Foreskin keratinocyte (primary cell): ENCODE measurements at places on chromosomes 4 and X.

GRCh38 chr4:177446586-177446985 is 4.3 kb upstream of the AGA start:
- no peak for DNase-seq

DNA sequence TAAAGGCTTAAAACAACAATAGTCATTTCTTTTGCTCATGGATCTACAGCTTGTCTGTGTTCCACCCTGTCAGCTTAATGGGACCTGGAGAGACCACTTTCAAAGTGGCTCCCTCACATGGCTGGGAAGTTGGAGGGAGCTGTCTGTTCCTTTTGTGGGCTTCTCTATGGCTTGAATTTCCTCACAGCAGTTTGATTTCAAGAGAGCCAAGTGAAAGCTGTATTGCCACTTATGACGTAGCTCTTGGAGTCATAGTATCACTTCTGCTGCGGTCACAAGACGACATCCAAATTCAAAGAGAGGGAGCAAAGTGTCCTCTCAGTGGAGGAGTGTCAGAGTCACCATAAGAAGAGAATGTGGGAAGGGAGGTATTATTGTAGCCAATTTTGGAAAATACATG is 22.7 kb upstream of the ACSL1 start:
- DNase-seq, result no peak

GRCh38 chr4:95265814-95266740 is 282.7 kb downstream of the UNC5C start:
- DNase-seq, result no peak

DNA sequence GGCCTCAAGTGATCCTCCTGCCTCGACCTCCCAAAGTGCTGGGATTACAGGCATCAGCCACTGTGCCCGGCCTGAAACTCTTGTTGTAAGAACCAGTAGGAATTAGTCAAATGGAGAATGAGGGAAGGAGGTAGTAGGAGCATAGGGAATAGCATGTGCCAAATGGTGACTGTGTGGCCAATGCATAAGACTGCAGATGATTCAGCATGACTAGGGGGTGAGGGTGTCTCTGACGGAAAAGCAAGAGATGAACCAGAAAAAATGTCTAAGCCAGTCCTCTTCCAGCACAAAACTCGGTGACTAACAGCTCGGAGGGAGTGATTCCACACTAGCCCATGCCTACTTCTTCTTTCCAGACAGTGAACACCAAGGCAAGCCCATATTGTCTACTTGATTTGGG is 58.2 kb upstream of the DUSP21 start:
- DNase-seq, result peak; percentile 58

DNA sequence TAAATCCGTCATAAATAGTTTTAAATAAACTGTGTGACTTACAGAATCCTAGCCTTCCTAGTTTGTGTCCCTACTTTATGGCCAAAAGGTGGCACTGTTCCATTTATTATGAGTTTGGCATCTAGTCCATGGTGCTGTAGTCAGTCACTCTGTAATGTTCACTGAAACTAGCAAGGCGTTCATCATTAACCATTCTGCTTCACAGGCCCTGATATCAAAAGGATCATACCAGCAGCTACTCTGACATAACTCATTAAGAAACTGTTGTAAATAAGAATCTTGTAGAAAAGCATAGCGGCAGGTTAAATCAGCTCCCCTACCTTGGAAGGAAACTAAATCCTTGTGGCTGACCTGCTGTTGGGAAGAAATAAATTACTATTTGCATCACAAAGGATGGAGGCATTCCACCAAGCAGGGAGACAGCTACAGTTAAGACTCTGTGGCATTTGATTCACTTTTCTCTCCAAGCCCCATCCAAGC is 919.6 kb upstream of the DIAPH2 start:
- no peak for DNase-seq

DNA sequence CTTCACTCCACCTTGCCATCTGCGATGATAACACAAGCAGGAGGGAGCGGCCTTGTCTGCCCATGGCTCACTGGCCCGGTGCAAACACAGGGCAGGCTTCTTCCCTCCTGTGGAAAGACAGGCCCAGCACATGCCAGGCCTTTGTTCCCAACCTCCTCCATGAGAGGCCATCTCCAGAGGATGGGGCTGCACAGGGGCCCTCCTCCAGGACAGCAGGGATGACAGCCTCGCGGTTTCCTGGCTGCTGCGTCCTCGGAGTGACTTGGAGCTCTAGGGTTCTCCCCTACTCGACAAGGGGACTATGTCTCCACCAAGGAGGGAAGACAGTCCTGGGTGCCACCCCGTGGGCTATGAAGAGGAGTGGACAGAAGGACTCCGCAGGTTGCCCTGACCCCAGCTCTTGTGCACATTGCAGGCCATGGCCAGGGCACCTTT is 21.8 kb downstream of the RNF212 start:
- no peak for DNase-seq

GRCh38 chr4:87565746-87566145 is 36.6 kb upstream of the SPARCL1 start:
- no peak for DNase-seq

DNA sequence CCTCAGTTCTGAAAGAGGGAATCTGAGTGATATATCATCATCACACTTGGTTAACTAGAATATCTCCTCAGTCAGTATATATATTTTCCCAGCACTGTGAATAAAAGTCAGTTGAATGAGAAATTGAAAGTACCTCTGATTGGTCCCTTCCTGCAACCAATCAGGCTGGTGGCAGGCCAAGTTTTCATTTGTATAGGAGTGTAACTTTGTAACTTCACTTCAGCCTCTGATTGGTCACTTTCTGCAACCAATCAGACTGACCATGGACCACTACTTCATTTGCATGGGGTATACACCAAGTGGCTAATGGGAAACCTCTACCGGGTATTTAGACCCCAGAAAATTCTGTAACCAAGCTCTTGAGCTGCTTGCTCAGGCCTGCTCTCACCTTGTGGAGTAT is 2.0 kb upstream of the PGK1 start:
- no peak for DNase-seq

DNA sequence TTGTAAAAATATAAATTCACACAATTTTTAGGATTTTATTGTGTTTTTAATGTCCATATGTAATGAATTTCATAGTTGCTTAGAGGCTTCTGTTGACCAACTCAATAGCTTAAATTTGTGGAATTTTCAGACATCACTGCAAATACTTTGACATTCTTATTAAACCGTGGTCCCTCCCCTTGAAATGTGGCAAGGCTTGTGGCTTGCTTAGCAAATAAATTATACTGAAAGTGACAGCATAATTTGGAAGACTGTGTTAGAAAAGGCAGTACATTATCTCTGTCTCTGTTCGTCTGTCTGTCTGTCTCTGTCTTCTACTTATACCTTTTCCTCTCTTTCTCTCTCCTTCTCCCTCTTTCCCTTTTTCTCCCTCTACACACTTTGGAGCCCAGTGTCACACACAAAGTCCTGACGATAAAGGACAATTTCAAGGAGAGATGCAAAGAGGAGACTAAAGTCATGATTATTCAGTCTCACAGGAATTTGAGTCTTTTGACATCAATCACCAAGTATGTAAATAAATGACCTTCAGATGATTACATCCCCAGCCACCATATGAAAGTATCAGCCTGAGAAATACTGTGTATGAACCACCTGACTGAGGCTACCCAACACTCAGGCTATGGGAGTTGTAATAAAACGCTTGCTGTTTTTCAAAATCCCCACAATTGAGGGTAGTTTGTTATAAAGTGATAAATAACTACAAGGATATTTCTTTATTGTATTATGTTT is 21.0 kb upstream of the UGT2B7 start:
- DNase-seq, result peak; percentile 27

GRCh38 chrX:118980761-118981160 is 6.3 kb downstream of the LONRF3 start:
- DNase-seq, result no peak

DNA sequence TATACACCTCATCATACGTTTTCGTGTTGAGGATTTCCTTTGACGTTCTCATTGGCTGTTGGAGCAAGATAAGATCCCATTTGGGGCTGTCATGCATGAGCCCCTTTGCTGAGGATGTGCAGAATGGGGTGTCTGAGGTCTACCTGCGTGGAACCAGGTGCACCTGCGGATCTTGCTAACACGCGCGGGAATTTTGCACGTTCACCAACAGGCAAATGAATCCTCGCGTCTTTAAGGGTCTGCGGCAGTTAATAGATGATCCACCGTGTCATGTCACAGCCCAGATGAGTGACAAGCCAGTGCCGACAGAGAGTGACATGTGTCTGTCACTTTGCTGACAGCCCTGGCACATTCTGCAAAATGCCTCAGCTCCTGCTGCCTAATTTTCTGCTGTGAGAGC is 56.3 kb upstream of the SHOX start:
- no peak for DNase-seq

DNA sequence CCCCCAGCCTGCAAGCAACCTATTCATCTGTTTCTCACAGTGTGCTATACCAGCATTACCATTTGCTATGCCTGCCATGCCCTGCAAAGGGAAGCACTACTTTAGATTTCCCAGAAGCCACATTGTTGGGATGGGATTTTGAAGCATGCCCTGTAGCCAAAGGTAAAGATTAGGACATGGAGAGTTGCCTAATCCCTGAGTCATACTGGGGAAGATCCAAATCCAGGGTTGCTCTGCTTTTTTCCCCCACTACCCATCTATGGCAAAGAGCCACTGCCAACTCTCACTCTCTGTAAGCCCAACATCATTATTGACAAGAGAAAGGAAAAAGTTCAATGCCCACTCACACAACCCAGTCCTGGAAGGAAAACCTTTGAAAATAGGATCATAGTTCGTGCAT is 36.7 kb upstream of the TMEM164 start:
- DNase-seq, result no peak

DNA sequence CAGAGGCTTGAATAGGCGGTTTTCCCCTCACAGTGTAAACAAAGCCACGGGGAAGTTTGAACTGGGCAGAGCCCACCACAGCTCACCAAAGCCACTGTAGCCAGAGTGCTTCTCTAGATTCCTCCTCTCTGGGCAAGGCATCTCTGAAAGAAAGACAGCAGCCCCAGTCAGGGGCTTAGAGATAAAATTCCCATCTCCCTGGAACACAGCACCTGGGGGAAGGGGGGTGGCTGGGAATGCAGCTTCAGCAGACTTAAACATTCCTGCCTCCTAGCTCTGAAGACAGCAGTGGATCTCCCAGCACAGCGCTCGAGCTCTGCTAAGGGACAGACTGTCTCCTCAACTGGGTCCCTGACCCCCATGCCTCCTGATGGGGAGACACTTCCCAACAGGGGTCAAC is 44.0 kb upstream of the USP38 start:
- no peak for DNase-seq
